SJSA1 (cell line): ENCODE measurements at places on chromosomes 7 and 10. TPM values are rescaled to one million over a fixed set of nuclear protein-coding genes. Genes with fewer than 3 reads are reported as not detected.

THSD7A gene
- total RNA-seq = not detected in 2 replicates

BTBD16 gene
- total RNA-seq = not detected in 2 replicates

PNLIPRP2 gene
- total RNA-seq = not detected in 2 replicates

CFAP70 gene
- total RNA-seq = 0.08 and 0.25 TPM in 2 replicates

DNA sequence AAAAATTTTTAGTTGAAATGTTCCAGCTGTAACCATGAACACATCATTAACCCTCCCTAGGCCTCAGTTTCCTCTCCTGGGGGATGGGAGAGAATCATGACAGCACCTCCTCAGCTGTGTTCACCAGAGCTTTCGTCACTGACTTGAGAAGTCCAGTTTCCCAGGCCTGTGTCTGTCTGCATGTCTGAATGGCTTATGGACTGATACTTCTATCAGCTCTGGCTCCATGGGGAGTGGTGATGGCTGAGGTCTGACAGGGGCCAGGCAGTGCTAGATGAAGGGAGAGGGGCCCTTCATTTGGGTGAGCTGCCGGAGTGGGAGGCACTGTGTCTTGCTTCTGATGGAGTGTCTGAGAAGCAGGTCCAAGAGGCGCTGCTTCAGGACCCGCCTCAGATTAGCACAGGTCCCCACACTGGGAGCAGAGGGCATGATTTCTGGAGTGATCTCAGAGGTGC, 192.9 kb downstream of the PTPN20 start:
- DNase-seq = peak; percentile 22

DNA sequence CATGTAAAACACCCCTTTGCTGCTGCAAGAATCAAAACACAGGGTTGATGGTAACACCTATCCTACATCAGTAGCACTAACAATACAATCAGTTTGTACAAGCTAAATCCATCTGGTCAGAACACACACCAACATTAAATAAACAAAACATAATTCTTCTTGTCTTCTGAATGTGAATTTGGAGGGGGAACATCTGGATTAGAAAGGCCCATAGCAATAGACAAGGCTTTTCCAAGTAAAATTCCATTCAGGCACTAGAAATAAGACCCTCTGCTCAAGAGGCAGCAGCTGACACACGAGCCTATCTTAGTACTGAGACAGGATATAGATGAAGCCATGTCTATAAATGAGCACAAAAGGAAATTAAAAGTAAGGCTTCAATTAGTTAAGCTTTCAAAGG, 839.9 kb upstream of the LRRTM3 start:
- DNase-seq = no peak

DNA sequence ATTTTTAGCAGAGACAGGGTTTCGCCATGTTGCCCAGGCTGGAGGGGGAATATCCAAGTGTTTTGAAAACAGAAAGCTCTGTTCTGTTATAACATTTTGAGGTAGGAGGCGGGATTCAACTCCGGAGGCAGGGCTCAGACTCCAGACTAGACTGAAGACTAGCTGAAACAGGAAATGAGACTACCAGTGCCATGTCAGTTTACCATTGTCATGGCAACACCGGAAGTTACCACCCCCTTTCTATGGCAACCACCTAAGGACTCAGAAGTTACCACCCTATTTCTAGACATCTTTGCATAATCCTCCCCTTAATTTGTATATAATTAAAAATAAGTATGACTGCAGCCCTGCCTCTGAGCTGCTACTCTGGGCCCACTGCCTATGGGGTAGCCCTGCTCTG, 1069.1 kb upstream of the AUTS2 start:
- no peak for DNase-seq

DNA sequence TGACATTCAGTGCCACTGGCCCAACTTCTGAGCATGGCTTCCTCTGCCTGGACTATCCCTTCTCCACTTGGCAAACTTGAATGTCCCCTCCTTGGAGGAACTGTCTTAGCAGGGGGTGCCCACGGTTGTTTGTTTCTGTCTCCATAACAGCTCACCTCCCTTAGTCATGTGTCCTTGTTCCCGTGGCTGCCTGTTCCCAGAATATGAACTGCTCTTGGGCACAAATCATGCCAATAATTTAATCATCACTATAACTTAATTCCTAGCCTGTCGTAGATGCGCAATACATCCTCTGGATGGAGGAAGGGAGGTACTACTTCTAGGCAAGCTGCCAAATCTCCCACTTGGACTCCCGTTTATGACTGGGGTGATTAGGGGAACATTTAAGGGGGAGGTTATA, 173.1 kb downstream of the MYOF start:
- no peak for DNase-seq

DNA sequence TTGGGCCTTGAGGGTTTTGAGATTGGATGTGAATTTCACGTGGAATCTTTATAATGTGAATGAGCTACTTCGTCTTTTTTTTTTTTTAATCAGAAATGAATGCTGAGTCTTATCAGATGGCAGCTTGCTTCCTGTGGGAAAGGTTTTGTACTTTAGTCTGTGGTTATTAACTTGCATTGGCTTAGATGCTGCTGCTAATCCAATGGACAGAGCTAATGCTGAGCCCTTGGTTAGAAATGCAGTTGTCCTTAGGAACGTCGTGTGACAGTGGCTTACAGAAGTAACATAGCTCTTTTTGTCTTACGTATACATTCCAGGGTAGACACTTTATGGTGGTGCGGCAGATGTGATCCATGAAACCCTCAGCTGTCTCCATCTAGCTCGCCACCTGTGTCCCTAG, 32.8 kb downstream of the ADCY1 start:
- no peak for DNase-seq

- DNase-seq = peak; percentile 37
Observed at GRCh38 chr10:15321431-15322341, 49.4 kb downstream of the FAM171A1 start.

GRCh38 chr10:70255329-70256299, 22.4 kb upstream of the PPA1 start:
- DNase-seq = peak; percentile 55

DNA sequence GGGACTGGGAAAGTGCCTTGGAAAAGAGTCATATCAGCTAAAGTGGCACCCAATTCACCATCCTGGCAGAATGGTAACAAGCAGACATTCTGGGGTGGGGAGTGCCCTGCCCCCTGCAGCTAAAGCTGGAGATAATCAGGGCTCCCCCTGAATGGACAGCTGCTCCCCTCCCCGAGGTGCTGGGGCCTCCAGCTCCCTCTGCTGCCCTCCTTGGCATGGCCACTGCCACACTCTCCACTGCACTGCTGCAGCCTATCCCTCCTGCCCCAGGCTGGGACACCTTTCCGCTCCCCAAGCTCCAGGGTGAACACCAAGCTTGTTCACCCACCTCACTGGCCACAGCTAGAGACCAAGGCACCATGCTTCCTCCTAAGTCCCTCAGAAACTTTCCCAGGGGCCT, 9.8 kb upstream of the PARD3 start:
- DNase-seq = no peak

- DNase-seq = no peak
Observed at GRCh38 chr10:1754506-1755153, 17.3 kb upstream of the ADARB2 start.

DNA sequence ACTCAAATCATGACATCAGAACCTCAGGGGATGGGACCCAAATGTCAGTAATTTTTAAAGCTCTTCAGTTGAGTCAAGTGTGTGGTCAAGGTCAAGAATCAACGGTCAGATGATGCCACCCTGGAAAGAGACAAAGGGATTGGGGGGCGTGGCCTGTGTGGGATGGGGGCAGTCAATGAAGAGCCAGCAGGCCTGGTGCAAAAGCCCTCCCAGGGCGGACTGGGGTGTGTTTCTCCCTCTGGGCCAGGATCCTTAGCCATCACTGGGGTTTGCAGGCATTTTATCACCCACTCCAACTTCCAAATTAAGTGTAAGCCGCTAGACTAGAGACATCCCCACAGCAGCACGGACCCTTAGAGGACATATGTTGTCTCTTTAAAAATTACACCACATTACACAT, 204.7 kb downstream of the USP6NL start:
- no peak for DNase-seq

DNA sequence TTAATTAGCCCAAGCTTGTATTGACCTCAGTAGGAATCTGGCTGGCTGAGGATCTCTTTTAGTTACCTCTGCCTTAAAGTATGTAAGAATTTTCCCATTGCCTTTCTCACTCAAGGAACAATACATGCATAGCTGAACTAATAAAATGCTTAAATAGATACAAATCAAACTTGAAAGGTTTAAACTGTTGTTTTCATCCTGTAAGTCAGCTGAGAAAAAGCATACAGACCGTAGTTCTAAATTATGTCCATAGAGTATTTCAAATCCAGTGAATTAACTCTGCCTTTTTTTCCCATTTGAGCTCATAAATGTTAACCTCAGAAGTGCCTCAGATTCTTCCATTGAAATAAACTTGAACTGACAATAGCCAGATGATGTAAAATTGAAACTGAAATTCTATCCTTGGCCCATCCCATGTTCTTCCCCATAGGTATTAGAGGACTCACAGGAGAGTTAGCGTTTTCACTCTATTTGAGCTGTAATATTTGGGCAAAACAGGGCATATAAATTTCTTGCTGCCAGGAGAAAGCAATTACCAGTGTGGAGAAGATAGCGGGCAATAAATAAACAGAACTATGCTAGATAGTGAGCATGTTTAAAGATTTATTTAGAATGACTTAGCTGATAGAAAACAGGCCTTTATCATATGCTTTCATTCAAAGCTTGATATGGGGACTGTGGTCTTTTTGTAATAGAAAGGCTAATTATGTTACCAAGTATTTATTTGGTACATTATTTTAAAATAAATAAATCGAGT, 163.7 kb downstream of the WNT2 start:
- no peak for DNase-seq

- no peak for DNase-seq
Observed at GRCh38 chr7:157932498-157933218, 595.9 kb downstream of the DNAJB6 start.

DNA sequence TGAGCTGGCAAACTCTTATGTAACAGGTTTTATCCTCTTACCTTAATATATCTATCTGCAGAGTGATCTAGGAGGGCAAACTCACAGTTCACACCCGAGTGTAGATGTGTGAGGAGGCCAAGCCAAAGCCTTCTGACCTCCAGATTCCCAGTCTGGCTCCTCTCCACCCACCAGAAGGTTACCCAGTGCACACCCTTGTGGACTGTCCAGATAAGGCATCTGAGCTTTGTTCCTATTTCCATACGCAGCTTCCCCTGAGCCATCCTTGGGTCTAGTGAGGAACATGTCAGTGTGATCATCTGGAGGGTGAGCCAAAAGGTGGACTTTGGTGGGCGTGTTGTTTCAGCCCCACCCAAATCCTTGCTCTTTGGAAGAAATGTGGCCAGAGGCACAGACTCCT, 203.0 kb upstream of the MEOX2 start:
- no peak for DNase-seq

DNA sequence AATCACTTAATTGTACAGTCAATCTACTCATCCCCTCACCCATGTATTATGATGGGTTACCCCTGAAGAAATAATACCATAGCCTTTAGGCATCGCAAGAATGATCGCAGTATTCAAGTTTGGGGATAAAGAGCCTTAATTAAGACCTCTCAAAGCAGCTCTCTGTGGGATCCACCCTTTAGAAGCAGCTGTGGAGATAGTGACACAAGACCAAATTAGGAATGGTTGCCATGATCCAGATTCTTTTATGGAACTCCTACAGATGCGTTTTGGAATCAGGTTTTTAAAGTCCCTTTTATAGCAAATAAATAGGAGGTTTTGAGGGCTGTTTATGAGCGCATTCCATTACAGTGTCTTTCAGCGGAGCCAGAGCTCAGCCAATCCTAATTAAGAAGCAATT, 12.2 kb downstream of the TES start:
- no peak for DNase-seq

DNA sequence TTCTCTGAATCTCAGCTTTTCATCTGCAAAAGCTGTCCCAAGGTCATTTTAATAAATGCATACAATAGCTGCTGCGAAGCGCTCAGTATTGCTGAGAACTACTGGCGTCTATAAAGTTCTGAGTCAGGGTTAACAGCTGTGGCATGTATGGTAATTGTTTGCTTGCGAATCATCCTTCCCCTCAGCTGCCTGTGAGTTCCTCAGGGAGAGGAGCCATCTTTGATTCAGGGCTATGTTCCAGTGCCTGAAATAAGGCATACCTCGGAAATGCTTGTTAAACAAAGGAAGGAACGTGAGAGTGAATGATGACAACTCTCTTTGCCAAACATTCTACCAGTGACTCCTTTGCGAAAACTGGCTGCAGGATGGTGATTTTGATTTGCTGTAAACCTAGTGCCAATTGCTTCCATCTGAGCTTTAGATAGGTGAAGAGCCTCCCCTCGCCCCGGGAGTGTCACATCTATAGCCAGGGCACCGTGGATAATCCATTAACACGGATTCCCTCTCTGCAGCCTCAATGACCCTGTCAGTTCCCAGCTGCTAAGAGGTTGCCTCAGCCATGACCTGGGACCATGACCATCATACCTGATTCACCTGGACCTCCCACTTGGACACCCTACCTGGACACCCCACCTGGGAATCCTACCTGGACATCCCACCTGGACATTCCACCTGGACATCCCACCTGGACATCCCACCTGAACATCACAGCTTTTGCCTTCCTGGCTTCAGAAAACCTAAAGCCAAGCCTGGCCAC, 39.6 kb downstream of the GPRIN2 start:
- DNase-seq = peak; percentile 84

DNA sequence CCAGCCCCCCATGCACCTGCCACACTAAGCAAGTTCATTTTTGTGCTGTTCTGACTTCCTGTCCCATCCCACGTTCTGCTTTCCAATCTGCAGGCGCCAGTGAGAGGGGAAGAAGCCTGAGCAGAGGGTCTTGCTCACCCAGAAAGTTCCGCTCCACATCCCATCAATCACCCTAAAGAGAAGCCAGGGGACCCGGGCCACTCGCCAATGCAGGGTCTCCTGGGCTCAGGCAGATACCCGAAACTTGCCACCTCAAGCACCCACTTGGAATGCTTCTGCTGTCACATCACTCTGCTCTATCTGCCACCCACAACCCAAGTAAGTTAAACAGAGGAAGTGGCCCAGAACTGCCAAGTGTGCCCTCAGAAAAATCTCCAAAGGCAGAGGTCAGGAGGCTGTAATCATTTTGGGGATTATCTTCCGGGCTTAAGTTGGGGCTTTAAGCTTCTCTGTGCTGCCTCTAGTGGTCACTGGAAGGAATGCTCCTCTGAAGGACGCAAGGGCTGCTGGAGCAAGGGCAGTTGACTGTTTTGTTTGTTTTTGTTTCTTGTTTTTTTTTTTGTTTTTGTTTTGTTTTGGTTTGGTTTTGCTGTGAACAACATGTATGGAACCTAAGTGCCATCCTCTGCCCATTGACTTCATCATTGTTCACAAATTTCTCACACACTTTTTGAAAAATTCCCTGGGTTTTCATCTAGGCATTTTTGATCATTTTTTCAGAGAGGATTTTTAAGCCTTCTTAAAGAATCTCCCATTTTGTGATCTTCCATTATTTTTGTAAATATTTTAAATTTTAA, 25.5 kb downstream of the PRR15 start:
- DNase-seq = no peak

- peak; percentile 49 for DNase-seq
Observed at GRCh38 chr7:139108266-139109187, 993 bp downstream of the ZC3HAV1 start.
